ENCODE measurements at places on chromosomes 3 and 15.

DNA sequence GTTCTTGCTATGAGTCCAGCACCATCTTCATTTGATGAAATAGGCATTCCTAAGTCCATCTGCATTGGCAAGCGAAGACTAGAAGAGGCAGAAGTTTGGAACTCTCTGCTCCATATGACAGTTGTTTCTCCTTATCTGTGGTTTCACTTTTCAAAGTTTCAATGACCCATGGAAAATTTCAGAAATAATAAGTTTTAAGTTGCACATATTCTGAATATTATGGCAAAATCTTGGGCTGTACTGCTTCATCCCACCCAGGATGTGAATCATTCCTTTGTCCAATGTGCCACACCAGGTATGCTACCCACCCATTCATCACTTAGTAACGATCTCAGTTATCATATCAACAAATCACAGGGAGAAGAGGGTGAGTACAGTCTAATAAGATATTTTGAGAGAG, 647.9 kb downstream of the GRM7 start:
- no peak for DNase-seq

- DNase-seq, result no peak
These were observed 24.3 kb upstream of the CP start for GRCh38 chr3:149245738-149246451.

GRCh38 chr3:132655471-132655870, 4.1 kb downstream of the ACAD11 start:
- no peak for DNase-seq

DNA sequence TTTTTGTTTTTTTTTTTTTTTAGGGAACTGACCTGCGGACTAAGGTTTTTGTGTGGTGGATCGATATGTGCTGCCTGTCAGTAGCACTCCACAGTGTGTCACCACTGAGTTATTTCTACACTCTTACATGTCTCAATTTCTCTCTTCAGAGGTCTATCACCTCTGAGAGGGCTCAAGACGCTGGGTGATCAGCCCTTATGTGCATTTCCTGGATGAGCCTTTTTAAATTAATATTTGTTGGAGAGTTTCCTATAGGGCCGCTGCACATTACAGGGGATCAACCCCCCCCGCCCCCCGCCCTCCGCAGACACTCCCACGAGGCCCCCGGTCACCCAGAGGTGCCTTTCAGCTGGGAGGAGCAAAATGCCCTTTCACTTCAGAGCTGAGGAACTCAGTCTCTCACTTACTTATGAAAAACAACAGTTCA, 34.5 kb upstream of the AP4E1 start:
- DNase-seq, result no peak

GRCh38 chr15:85337425-85338074, 42.9 kb upstream of the AKAP13 start:
- DNase-seq, result no peak

GRCh38 chr15:93029836-93030429, 59.1 kb downstream of the RGMA start:
- DNase-seq, result no peak

DNA sequence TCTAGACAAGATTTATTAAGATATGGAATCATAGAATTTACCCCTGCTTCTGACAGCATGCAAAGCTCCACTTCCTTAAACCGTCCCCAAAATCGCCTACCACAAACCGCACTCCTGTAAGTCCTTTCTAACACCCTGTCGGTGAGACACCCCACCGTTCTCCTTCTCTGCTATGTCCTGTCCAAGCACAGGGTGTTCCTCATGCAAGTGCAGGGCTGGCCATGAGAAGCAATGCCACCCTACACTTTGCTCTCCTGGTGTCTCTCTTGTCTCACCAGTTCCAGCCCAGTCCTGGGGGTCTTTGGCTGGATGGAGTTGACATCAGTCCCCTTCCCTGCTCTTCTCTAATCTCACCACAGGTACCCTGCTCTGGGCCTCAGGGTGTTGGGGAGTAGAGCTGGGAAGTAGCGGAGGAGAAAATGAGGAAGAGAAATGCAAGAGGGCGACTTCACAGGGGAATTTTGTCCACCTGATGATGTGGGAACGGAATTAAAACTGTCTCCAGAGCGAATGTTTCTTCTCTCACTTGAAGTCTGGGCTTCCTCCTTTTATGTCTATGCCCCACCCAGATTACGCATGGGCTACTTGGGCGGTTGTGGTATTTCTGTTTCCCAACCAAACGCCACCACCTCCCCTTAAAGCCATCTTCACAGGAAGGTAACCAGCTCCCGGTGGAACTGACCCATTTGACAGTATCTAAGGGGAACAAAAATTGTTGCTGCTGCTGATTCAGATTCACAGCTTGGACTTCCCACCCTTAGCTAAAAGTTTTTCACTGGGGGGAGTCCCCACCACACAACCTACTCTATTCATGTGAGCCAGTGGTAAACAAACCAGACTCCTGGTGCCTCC, 49.9 kb downstream of the CASR start:
- DNase-seq, result no peak

- DNase-seq, result no peak
These were observed 193.3 kb downstream of the ISL2 start for GRCh38 chr15:76529911-76530310.

- no peak for DNase-seq
These were observed 35.4 kb upstream of the XXYLT1 start for GRCh38 chr3:195306369-195306768.

GRCh38 chr3:105927741-105928140, 58.9 kb upstream of the CBLB start:
- DNase-seq, result no peak

Data from D341Med (cell line).